CD4-positive, alpha-beta T cell treated with Interleukin-4 for 4 hours (primary cell): ENCODE measurements at places on chromosomes 13 and 19.
A peak's percentile ranks its signal among the peaks of the same experiment; 100 is the strongest.

GRCh38 chr13:42544246-42544926, 29.6 kb upstream of the TNFSF11 start:
- no peak for DNase-seq

DNA sequence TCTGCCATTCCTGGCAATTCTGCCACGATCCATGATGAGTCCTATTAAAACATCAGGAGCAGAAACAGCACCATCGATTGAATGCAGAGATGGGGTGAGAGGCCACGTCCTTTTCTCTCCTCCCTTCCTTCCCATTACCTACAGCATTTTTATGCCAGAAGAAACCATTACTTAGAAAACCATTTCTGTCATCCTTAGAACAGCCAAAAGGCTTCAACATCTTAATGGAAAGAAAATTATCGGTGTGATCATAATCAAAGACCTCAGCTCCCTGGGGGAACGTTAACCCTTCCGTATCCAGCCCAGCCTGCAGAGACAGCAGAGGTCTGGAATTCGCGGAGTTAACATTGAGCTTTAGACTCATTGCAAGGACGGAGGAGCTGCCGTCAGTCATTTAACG, 56.0 kb upstream of the SIAH3 start:
- DNase-seq = no peak

GRCh38 chr19:56748378-56748777, 76.8 kb upstream of the ZNF835 start:
- DNase-seq = no peak

DNA sequence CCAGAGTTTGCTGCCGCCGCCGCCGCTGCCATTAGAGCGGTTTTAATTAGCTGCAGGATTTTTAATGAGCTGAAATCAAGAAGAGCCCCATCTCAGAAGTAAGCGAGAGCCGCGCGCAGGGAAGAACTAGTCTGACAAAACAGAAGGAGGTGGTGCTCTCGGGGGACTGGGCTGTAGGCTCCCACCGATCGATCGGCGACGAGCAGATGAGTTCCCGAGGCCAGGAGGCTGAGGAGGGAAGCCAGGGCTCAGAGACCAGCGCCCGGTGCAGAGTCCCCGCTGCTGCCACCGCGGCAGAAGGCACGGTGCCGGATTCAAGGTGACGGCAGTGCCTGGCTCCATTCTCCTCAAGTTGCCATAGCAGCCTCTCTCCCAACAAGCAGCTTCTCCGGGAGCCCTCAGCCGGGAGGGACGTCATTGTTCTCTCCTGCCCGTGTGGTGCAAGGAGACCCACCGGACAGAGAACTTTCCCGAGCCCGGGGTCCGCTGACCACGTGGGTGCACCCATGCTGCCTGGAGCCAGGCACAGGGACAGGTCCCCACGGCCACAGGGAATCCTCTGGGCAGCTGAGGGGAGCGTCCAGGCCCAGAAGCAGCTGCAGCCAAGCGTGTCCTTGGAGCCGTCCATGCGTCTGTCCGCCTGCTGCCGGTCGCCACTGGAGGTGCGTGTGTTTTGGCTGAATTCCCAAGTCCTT, 62.9 kb downstream of the CHST8 start:
- no peak for DNase-seq

DNA sequence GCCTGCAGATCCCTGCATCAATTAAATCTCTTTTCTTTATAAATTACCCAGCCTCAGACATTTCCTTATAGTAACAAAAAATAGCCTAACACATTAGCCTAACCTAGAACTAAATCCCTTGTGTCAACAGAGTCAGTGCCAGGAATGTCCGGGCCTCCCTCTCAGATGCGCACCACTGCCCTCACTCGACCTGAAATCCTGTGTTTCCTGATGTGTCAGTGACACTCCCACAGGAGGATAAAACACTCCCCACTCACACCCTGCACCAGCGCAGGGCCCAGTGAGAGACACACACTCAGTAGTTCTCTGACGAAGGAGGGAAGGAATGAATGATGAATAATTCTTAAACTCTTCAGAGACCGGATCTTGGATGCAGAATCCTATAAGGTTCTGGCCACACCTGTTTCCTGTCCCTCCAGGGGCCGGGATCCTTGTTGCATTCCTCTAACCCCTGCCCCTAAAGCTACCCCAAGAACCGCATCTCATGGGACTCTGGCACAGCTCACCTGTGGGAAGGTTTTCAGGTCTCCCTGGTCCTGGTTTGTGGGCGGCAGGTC, 3.1 kb downstream of the CEACAM3 start:
- no peak for DNase-seq

DNA sequence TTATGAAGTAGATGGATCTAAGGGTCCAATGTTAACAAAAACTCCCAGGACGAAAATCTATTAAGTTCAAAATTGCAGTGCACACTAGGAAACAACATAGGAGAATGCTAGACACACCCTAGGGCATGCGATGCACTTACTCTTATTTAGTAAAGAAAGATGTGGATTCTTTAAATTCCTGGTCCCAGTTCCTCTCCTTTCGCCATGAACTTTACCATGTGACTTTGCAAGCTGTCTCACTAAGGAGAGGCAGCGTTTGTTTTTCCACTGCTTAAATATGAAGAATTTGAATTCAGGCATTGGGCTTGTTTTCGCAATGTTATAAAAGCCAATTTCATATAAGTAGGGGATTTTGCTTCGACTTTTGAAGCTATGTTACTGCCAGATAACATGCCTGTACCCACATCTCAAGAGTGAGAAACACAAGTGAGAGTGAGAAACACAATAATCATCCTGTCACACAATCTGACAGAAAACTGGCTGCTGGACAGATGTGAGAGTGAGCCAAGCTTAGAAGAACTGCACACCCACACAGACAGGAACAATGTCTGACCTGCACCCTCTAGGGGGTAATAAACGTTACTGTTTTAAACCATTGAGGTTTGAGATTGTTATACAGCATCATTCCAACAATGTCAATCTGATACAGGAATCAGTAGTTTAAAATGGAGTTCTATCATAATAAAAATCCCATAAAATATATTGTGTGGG, 1308.4 kb downstream of the SLITRK5 start:
- DNase-seq = peak; percentile 1

DNA sequence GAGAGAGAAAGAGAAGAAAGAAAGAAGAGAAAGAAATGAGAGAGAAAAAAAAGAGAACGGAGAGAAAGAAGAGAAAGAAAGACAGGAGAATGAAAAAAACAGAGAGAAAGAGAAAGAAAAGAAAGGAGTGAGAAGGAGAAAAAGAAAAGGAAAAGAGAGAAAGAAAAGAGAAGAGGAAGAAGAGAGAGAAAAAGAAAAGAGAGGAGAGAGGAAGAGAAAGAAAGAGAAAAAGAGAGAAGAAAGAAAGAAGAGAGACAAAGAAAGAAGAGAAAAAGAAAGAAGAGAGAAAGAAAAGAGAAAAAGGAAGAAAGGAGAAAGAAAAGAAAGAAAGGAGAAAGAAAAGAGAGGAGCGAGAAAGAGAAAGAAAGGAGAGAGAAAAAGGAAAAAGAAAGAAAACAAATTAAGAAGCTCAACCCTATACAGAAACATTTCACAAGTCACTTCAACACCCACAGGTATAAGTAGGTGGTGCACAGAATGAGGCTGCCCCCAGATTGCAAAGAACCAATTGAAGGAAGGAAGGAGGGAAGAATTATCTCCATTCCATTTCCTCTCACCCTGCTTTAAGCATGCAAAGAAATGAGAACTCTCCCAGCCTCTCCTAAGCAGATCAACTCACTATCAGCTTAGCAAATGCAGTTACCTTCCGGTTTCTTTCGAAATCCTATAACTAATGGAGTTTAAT, 98.8 kb upstream of the CACNA1A start:
- no peak for DNase-seq

- DNase-seq = peak; percentile 86
Observed at GRCh38 chr19:55080968-55081769, 5.5 kb downstream of the EPS8L1 start.

GRCh38 chr19:4369888-4370260, 26.5 kb downstream of the MPND start:
- DNase-seq = peak; percentile 68

- no peak for DNase-seq
Observed at GRCh38 chr13:32370805-32371204, 55.5 kb downstream of the BRCA2 start.

DNA sequence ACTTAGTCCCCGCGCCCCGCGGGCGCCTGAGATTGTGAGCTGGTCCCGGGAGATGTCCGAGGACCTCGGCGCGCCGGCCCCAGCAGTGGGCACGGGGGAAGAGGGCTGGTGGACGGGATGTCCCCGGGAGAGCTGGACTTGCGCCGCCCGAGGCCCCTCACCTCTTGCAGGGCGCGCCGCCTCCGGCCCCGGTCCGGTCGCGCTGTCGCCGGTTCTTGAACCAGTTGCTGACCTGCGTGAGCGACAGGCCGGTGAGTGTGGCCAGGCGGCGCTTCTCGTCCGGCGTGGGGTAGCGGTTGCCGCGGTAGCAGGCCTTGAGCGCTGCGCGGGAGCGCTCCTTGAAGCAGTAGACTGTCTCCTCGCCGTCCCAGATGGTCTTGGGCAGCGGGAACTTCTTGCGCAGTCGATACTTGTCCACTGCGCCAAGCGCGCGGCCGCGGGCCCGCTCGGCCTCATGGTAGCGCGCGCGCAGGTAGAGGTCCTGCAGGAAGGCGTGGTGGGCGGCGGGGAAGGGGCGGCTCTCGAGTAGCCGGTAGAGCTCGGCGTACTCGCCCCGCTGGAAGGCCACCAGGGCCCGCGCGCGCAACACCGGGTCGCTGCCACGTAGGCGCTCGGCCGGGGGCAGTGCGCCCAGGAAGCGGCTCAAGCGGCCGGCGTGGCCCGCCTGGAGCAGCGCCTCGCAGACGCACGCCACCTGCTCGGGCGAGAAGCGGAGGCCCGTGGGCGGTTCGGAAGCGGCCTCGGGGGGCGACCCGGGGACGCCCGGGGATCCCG, 984 bp downstream of the SIX5 start:
- no peak for DNase-seq

DNA sequence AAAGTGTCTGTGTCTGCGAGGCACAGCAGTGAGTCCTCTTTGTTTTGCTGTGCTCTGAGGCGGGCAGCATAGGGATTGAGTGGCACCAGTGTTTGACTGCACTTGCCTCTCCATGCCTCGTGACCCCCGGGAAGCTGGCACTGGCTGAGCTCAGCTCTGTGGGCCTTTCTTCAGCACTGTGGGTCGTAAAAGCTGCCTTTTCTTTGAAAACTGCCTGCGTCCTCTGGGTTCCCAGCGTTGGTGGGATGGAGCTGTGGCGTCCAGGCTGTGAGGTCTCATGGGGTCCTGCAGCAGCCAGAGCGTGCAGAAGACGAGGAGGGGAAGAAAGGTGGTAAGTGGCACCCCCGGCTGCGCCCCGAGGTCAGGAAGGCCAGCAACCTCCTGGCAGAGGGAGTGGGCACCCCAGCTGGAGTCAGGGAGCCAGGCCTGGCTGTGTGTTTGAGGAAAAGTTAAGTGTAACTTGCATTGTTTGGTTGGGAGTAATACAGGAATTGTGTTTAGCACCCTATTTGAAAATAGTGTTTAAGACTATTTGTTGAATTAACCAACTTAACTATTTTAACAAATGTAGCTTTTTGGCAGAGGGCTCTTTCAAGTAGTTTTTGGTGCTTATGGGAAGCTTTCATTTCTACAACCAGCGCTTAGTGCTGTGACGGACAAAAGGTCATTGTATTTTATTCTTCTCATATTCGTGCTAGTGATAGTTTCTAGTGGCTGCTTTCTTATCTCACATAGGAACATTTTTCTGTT, 79.3 kb upstream of the TEX29 start:
- no peak for DNase-seq

GRCh38 chr19:14505488-14506239, 9.7 kb upstream of the GIPC1 start:
- DNase-seq = peak; percentile 71
